ENCODE measurements at places on chromosomes 11 and 22. TPM values are rescaled to one million over a fixed set of nuclear protein-coding genes. Genes with fewer than 3 reads are reported as not detected.

- no peak for DNase-seq
Measured at GRCh38 chr22:34638128-34638527, 427.8 kb upstream of the ISX start.

DNA sequence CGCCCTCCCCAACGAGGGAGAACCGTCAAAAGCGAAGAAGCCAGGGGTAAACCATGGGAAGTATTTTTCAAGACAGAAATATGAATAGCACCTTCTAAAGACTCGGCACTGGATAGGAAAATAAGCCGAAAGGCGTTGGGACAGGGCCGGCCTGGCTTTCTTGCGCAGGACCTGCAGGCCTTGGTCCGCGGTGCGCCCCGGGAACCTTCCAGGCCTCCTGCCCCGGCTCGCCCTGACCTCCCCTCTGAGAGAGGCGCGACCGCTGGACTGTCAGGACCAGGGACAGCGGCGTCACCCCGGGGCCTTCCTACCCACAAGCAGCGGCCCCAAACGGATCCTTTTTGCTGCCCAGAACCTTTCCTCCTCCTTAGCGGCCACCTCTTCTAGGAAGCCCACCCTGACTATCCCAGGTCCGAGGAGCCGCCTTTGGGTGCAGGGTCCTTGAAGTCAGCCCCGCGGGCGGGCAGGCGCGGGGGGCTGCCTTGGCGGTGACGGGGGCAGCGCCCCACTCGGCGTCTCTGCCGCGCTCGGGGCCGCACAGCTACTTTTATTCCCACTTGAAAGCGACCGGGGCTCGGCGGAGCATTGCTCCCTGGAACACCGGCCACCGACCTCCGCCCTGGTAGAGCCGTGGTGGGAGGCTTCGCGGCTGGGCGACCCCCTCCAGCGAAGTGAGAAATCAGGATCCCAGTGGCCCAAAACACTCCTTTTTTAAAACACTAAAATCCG lies 650 bp upstream of the MAPK11 start:
- peak; percentile 92 for DNase-seq

DNA sequence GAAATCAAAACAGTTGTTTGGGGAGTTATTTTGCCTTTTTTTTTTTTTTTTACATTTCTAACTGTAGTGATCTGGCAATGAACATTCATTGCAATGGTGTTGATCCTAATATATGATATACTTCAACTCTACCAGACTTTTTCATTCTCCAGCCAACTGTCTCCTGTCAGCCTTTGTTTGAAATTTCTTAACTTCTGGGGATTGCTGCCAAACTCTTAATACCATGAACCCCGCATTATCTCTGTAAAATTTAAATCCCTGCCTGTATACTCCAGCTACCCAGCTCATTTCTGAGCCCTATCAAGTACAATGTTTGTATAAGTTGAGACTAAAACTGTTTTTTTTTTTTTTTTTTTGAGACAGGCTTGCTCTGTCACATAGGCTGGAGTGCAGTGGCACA lies 280.7 kb downstream of the TTC28 start:
- DNase-seq, result no peak

GRCh38 chr11:102220728-102221467 lies 96.4 kb upstream of the BIRC3 start:
- no peak for DNase-seq

DNA sequence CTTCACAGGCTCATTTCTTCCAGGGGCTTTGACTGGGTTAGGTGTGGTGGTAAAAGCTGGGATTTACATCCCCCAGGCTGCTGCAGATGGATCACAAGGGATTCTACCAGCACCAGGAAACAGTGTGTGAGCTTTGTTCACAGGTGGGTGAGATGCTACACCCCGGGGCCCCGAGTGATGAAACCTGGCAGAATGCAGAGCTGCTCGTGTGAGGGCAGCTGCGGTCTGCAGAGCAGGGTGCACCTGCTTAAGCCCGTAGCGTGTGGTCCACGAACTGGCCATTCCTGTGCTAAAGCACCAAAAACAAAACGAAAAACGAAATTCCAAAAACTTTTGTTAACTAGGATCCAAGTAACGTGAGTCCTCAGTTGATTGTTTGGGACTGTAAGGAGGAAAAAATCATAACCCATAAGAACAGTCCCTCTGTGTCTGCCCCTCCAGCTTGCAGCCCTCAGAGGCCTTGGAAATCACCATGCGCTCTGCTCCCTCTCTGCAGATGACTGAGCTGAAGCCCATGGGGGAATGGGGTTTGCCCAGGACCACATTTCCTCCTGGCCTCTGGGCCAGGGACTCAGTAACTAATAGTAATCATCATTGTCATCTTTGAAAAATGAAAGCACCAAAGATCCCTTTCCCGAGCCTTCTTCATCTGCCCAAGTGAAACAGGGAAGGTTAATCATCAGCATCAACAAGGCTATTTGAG lies 24.6 kb downstream of the ELF5 start:
- DNase-seq, result no peak

DNA sequence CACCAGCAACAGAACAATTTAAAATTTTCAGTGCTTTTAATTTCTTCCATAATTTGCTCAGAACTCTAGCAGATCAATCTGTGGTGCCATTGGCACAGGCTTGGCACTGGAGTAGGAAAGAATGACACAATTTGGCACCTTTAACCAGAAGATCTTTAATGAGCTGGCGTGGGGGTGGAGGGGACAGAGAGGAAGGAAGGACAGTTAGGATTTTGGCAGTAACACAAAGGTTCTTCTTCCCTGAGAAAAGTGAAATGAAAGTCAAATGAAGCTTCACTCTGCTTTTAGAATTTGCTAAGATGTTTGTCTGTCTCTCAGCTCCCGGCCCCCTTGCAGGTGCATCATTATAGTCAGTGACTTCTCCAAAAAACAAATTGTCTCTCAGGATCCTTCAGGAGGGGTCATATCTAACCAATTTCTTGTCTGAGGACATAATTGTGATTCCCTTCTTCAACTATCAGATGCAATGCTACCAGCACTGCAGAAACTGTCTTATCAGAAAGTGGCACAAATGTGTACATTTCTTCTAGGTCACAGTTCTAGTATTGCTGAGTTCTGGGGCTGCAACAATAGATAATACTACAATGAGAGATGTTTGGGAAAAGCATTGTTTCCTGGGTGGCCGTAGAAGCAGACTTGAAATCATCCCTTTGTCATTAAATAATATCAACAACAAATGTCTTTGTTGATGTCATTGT lies 66.8 kb downstream of the CSTPP1 start:
- DNase-seq, result no peak

Gene GAS2
- total RNA-seq, result 7.9 TPM

Gene KRTAP5-7
- not detected for total RNA-seq

Gene WNT7B
- not detected for total RNA-seq

Gene BAIAP2L2
- 0.17 TPM for total RNA-seq
